ENCODE measurements at places on chromosomes 5 and 9. TPM values are rescaled to one million over a fixed set of nuclear protein-coding genes. Genes with fewer than 3 reads are reported as not detected.

- no peak for DNase-seq
Measured at GRCh38 chr5:98904780-98905179, 24.0 kb downstream of the CHD1 start.

DNA sequence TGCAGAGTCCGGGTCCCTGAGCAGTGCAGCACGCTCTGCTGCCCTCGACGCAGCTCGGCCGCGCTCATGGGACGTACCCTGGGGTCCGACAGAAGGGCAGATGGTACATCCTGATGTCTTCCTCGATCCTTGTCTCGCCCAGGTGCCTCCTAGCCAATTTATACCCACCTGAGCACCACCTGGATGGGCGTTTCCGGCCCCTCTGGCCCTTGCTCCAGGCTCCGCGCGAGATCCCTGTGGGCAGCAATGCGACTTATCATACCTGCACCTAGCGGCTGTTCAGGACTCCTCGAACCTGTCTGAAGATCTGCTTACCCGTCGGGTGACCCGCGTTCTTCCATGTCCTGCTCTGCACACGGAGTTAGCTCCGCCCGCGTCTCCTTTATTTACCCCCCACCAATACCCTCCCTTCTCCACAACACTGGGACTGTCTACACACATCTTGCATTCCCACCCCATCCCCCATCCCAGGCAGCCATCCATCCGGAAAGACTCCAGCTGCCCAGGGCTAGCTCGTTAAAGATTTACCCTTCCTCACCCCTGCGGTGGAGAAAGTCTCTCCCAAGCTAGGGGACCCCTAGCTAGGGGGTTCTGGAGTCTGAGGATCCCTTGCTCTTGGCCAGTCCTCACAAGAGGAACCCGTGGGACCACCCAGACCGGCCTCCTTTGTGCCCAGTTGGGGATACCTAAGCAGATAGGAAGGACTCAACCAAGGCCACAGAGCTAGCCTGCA is at the start of gene KIF12:
Gene KIF12 (minus strand): TSS at position 357 of the 733 bp plus-strand sequence. CDS start 16 bp downstream, at position 341.
- no peak for DNase-seq

- no peak for DNase-seq
Measured at GRCh38 chr5:138033386-138033808, 518 bp upstream of the FAM13B start.

GRCh38 chr9:130110166-130110565 is 56.5 kb downstream of the GPR107 start:
- DNase-seq = peak; percentile 12

DNA sequence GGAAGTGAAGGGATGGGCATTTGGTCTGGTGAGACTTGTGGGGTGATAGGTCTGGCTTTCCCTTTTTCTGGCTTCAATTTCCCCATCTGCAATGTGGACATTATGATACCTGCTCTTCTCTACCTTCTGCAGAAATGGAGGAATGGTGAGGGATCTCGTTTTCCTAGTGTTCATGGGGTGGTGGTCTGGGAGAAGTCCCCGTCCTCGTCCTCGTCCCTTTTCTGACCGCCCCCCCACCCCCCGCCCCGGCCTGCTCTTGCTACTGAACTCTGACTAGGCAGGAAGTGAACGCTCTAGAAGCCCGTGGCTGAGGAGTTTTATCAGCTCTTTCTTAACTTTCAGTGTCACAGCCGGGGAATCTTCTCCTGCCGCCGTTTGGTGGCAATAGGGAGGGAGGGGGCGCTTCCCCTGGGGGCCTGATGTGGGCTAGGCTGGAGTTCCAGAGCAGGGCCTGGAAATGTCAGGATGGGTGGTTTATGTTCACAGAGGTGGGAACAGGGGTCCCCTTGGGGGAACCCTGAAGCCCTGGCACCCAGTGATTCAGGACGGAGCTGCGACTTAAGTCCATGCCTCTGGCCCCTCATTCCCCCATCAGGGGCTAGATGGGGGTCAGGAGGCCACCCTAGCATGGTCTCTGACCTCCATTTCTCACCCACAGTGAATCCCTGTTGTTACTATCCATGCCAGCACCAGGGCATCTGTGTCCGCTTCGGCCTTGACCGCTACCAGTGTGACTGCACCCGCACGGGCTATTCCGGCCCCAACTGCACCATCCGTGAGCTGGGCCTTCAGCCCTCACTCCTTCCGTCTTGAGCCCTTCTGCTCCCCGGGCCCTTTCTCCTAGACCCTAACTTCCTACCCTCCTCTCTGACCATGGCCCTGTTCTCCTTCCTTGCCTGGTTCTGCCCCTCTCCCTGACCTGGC is 6.7 kb downstream of the PTGS1 start:
- no peak for DNase-seq

DNA sequence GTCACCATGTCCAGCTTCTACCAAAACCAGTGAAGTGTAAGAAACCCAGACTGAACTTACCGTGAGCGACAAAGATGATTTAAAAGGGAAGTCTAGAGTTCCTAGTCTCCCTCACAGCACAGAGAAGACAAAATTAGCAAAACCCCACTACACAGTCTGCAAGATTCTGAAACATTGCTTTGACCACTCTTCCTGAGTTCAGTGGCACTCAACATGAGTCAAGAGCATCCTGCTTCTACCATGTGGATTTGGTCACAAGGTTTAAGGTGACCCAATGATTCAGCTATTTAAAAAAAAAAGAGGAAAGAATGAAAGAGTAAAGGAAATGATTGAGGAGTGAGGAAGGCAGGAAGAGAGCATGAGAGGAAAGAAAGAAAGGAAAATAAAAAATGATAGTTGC is 19.8 kb downstream of the IL7R start:
- DNase-seq = no peak

DNA sequence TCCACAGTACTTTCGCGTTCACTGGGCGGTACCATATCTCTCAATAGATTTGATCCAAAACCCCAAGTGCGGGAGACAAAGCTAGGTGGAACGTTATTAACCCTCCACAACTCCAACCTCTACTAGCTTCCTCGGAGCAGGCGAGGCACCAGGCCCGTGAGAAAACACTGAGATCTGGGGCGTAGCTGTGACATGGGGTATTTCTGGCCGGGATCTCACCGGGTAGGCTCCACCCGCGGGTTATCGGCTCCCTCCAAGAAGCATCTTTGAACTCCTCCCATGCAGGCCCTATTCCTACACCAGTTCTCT is 350 bp upstream of the SLC25A46 start:
- DNase-seq = no peak

GRCh38 chr5:175123542-175123941 is 320.4 kb downstream of the DRD1 start:
- DNase-seq = no peak

- no peak for DNase-seq
Measured at GRCh38 chr9:137816531-137817235, 60.9 kb upstream of the CACNA1B start.

DNA sequence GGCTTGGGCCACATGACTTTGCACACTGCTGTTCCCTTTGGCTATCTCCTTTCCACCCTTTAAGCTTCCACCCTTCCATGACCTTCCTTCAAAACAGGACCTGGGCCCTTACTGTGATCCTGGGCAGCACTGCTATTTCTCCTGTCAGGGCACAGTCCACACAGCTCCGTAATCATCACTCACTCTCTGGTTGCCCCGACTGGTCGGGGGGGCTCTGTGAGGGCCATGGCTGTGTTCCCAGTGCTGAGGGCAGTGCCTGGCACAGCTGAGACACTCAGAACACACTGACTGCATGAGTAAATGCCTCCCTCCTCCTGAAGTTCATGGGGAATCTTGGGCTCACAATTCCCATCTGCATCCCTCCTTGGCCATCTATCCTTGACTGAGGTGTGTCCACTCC is 12.2 kb downstream of the TRAF1 start:
- DNase-seq = no peak

- no peak for DNase-seq
Measured at GRCh38 chr9:13524245-13524644, 244.8 kb upstream of the MPDZ start.

NUTM2G gene
- not detected for total RNA-seq

SLC4A9 gene
- total RNA-seq = 0.32 TPM

FREM1 gene
- 4.3 TPM for total RNA-seq

ZNF879 gene
- total RNA-seq = 7.3 TPM

FAM78A gene
- total RNA-seq = 18.3 TPM

TMEM252 gene
- total RNA-seq = 0.30 TPM

ERBIN gene
- 68.2 TPM for total RNA-seq
